ENCODE measurements at places on chromosomes 16 and 17.

- no peak for DNase-seq
These were observed 3.8 kb upstream of the KCNJ12 start for GRCh38 chr17:21372256-21372954.

GRCh38 chr16:23113185-23113584 is 36.1 kb downstream of the USP31 start:
- no peak for DNase-seq

DNA sequence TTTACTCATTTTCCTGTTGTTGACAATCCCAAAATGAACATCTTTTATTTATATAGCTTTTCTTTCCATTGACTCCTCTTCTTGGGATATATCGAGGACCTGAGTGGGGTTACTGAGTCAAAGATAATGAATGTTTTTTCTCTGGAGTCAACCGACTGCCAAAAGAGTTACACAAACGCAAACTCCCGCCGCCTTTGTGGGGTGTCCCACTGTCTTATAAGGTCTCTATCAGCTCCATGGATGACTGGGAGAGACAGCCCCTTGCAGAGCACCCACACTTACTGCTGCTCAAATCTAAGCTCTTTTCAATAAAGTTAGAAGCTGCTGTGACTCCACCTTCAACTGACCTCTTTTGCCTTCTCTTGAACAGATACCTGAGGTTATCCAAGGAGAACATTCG is 25.2 kb downstream of the C16orf78 start:
- DNase-seq = no peak

GRCh38 chr16:85729452-85730185 is 21.3 kb downstream of the C16orf74 start:
- no peak for DNase-seq

- DNase-seq = no peak
These were observed 105.5 kb downstream of the KPNA2 start for GRCh38 chr17:68141050-68141449.
